ENCODE measurements at places on chromosomes 12 and 14. TPM values are rescaled to one million over a fixed set of nuclear protein-coding genes. Genes with fewer than 3 reads are reported as not detected.

Gene GLIPR1L1
- not detected for total RNA-seq

DNA sequence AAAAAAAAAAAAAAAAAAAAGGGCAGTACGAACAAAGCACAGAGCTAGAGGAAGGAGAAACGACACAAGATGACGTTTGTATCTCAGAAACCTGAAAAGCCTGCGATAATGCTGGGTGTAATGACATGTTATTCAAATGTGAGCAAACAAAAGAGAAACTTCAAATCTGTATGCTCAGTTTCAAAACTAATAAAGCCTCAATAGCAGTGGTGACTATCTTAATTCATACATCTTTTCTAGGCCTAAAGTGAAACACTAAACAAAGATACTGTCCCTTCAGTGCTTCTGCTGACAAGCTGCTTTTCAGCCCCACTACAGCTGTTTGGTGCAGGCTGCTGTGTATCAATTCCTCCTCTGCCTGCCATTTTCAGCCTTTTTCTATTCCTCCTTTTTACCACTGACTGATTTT is 15.8 kb downstream of the ITPR2 start:
- DNase-seq = no peak

Gene ZBTB42
- total RNA-seq = 4.5 TPM

Gene FAM216A
- total RNA-seq = 19.4 TPM

- DNase-seq = no peak
These were observed 178.0 kb downstream of the FOXG1 start for GRCh38 chr14:28944605-28945004.

DNA sequence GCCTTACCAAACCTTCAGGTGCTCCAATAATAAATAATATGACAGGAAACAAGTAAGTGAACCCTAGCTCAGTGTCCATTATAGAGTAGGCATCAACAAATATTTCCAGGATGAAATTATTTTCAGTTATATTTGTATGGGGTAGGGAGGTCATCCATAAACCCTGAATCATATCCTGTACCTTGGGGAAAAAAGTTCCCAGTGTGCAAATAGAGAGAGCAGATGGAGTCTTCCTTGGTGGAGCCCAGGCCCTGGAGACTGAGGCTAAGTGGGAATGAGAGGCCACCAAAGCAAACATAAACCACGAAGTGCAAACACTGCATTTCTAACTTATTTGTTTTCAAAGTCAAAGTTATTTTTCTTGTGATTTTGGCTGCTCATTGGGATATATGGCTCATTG is 8.5 kb upstream of the ERP27 start:
- no peak for DNase-seq

Gene RHEBL1
- 2.9 TPM for total RNA-seq

DNA sequence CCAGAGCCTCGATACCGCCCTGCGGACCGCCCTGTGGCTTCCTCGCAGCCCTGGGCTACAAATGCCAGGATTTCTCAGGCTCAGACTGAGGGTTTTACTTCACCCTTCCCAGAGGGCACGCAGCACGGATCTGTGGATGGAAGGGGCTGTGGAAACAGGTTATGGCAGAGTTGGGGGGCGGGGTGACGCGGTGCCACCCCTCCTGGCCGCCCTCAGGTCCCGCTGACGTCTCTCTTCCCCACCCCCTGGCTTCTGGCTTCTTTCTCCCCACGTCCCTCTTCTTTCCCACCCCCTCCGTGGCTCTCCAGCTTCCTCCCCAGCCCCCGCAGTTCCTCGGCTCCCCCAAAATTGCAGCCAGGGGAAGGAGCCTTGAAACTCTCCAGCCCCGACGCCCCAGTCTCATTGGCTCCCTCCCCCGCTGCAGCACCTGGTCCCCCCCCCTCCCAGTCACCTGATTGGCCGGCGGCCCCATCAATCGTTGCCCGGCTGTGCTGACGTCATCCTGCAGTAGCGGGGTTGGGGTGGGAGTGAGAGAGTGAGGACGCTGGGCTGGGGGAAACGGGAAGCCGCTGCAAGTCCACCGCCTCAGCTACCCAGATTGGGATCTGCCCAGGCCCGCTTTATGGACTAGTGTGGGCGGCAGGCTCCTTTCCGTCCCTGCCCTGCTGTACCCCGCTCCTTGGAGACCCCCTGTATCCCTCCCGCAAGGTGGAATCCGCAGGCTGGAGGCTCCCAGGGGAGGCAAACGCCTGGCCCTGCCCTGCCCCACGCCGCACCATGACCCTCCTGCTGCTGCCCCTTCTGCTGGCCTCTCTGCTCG is at the start of gene CLSTN3:
Gene CLSTN3 (plus strand): TSS at position 500 of the 820 bp plus-strand sequence. CDS start 278 bp downstream, at position 778.
- DNase-seq = peak; percentile 92

- DNase-seq = no peak
These were observed 20.0 kb downstream of the BEGAIN start for GRCh38 chr14:100567009-100567876.

Gene MFAP5
- 1.3 TPM for total RNA-seq

Gene ASB2
- total RNA-seq = 10.0 TPM

- DNase-seq = no peak
These were observed 1.9 kb downstream of the ARHGDIB start for GRCh38 chr12:14959463-14959862.

GRCh38 chr12:66418908-66419307 is 116.6 kb downstream of the HELB start:
- DNase-seq = no peak

Gene POTEG
- not detected for total RNA-seq

DNA sequence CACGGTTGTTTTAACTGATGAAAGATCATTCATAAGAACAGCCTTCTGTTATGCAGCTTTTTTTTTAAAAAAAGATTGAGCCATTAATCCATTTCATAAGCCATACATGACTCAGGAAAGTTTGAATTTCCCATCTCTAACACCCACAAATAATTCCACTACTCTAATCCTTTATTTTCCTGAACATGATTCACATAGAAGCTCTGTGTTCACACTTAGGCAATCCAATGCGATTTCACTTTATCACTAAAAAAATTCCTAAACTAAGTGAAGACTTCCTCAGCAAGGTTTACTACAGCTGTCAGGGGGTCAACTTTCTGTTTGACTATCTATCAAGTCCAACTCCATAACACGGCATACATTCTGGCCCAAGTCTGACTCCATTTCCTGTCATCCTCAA is 25.9 kb downstream of the PKP2 start:
- DNase-seq = no peak

Gene ZFHX2
- total RNA-seq = 2.5 TPM

Gene KRT6C
- total RNA-seq = not detected

DNA sequence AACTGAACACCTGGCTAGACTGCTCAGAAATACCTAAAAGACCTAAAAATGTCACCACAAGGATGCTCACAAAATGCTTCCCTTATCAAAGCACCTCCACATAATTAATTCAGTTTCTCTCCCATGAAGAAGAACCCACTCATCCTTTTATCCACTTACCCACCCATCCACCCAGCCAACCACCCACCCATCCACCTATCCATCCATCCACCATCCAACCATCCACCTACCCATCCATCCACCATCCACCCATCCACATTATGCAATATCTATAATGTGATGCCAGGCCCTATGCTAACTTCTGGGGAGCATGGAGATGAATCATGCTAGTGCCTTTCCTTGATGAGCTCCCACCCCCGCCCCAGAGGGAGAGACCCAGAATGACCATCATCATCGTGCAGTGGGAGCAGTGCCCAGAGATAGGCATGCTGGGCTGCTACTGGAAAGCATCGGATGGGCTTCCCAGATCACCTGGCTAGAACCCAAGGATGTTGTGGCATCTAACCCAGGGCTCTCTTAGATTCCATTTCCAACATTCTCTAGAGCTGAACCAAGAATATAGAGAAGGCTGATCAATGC is 166.6 kb downstream of the TTC7B start:
- DNase-seq = no peak

DNA sequence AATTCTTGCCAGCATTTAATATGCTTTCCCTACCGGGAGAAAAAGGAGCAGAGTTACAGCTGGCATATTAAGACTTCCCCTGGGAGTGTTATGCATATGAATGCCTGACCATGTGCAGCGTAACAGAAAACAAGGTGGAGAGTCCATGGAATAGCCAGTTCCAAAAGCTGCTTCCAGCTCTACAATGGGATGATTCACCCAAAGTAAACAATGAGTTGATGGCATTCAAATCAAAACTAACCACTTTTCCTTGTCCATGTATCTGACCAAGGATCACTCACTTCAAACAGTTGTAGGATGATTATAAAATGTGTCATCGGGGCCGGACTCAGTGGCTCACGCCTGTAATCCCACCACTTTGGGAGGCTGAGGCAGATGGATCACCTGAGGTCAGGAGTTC is 48.1 kb upstream of the BICDL1 start:
- peak; percentile 2 for DNase-seq

DNA sequence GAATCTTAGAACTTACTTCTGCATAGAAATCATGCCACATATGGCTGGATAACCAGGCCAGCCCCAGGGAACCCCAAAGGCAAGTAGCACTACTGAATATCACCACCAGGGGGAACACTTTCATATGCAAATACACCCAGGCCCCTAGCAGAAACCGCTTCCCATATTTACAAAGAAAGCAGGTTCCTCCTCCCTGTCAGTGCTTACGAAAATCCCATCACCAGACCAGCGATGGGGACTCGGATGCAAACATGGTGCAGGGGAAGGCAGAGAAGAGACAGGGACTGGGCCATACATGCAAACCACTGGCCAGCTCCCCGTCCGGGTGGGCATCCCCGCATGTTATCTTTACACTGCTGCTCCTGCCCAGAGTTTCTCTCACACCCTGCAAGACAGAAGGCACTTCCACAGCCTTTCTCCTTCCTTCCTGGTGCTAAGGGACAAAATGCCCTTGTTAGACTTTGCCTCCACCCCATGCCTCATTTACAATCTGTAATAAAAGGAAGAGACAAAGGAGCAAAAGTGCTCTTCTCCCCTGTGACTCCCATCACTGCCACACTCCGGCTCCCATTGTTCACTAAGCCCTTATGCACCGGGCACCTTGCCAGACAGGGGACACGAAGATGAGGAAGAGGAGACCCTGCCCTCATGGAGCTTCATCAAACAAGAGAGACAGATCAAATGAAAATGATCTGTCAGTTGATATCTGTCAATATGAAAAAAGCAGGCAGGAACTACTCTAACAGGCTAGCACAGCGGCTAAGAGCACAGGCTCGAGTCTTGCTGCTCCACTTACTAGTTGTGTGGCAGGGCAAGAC is 62.3 kb downstream of the PTPN21 start:
- DNase-seq = no peak

Gene GPR132
- 33.7 TPM for total RNA-seq

- DNase-seq = no peak
These were observed 8.4 kb upstream of the SYCP3 start for GRCh38 chr12:101747697-101748096.

Gene MYF5
- total RNA-seq = not detected

Gene RNFT2
- 3.8 TPM for total RNA-seq

DNA sequence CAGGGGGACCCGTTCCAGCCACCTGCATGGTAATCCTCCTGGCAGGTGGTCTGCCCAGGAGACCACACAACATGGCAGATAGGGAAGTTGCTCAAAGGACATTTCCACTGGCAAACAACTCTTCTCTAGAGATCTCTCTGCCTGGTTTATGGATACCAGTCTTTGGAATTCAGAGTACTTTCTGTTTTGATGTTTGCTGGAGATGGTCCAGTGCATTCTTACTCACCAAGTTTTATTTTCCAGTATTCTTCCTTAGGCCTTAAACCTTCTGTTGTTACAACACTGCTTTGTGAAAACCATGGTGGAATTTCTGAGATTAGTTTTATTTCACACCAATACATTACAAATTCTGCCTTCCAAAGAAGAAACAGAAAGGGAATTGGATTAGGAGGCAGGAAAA is 428.3 kb downstream of the FUT8 start:
- no peak for DNase-seq

Gene LRP1
- 216 TPM for total RNA-seq

DNA sequence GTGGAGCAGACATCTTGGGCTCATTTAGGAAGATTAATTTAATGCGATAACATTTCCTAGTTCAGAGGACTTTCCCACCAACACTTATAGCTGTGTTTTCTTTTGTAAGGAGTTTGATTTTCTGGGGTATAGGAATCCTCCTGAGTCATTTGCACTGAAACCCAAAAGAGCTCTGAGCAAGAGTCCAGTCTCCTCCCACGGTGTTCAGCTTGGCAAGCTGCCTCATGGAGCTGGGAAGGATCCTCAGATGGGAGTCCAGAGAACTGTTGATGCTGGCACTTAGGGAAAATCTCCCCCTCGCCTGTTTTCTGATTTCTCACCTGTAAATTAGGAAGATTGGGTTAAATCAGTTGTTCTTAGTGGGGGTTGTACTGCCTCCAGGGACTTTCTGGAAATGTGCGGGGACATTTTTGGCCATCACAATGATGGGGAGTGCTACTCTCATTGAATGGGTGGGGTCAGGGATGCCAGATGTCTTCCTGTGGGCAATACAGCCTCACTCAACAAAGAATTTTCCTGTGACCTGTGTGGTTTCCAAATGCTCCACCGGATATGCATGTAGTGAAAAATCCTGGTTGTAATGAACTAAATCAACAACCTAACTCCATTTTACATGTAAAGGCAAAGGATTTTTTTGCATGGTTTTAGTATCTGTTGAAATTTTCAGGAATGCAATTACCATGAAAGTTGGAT is 150.6 kb downstream of the ADCK1 start:
- DNase-seq = no peak

Gene EPYC
- total RNA-seq = not detected

Gene RNASE4
- 9.8 TPM for total RNA-seq

Gene MYBPC1
- total RNA-seq = not detected

DNA sequence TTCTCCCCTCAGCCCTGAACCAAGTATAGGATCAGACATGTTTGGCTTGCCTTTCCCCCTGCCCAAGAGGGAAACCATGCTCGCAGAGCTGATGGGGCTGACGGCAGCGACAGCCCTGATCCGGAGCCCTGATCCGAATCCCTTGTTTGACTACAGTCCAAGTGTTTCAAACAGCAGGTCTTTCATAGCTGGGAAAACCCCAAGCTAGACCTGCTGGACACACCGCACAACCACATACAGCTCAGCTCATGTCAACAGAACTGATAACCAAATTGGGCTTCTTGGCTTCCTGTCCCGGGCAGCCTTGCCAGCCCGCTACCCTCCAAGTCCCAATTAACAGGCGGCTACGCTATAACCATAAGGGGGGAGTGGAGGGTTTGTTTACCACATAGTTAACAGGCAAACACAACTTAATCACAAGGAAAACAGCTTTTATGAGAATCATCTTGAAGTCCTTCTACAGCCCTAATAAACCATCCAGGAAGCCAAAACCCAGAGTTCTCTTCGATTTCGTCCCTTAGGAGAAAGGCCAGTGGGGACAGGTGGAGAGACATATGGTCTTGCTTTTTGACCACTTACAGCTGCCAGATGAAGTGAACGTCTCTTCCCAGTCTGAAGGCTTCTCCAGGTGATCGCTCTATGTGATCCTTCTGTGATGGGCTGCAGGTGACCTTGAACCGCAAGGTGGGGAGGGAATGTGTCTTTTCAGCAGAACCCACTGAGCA is 64.5 kb upstream of the MANSC4 start:
- DNase-seq = no peak

DNA sequence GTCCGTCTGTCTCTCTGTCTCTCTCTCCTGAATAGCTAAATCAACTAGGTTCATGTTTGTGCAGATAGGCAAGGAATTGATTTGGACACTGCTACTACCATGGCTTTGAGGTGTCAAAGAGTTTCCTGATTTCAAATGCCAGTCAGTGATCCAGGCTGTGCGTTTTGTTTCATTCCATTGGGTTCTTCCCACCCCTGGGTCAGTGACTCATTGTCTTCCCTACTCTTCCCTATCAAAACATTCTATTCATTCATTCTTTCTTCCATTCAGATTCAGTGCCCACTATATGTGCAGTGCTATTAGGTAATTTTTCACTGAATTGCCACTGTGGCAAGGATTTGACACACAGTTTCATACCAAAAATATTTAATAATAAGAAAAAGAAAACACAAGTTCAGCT is 50.4 kb downstream of the RPH3A start:
- DNase-seq = no peak

GRCh38 chr12:55019784-55020183 is at the start of gene NEUROD4:
TSS of gene NEUROD4 (plus strand) at chr12:55019974. CDS start at chr12:55026440, 6,466 bp downstream.
- DNase-seq = no peak
